ENCODE measurements at places on chromosomes 5 and 9.

DNA sequence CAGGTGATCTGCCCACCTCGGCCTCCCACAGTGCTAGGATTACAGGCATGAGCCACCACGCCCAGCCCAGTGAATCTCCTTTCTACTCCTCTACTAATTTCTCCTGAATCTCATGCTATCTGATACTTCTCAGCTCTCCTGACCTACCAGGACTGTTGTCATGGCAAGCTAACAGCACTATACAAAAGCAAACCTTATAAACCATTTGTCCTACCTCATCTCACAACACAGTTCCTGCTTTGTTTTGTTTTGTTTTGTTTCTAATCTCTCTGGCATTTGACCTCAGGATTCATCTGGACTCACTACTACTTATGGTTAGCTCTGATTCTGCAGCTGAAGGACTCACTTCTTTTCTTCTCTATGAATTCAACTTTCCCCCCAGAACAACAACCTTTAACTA is 734.8 kb downstream of the TLE1 start:
- DNase-seq: no peak

- no peak for DNase-seq
These were observed 1409.6 kb upstream of the WWC1 start for GRCh38 chr5:166881802-166882201.

DNA sequence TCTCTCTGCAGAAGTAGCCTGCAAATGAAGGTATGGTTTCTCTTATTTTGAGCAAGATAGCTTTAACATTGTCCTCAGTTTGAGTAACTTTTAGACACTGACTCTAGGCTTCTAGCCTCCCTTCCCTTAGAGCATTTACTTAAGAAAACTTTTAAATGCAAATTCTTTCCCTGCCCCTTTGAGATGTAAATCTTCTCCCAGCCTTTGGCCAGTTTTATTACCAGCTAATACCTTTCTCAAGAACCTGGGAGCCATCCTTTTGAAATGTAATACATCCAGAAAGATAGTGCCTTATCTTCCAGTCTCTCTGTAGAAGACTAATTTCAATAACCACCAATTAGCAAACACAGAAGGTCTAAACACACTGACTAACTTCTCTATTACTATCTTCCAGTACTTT is 688.9 kb upstream of the CDH9 start:
- DNase-seq: no peak

GRCh38 chr9:109894473-109894872 is 114.5 kb downstream of the PALM2AKAP2 start:
- DNase-seq: no peak

DNA sequence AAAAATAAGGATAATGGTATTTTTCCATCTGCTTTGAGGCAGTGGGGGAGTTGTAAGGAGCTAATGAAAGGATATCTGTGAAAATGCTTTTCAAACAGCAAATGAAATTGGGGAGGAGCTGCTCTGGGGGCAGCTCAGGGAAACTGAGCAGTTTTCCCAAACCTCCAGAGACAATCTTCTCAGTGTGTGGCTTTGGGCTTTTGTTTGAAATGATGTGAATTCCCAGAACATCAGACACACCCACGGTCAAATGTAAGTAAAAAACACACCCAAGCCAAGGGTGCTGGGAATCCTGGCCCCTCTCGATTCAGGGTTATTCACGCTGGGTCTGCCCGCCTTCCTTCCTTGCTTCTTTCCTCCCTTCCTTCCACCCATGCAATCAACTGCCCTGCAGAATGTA is 512.6 kb downstream of the BNC2 start:
- no peak for DNase-seq

GRCh38 chr9:133788819-133789717 is 50.9 kb upstream of the SARDH start:
- DNase-seq: no peak

DNA sequence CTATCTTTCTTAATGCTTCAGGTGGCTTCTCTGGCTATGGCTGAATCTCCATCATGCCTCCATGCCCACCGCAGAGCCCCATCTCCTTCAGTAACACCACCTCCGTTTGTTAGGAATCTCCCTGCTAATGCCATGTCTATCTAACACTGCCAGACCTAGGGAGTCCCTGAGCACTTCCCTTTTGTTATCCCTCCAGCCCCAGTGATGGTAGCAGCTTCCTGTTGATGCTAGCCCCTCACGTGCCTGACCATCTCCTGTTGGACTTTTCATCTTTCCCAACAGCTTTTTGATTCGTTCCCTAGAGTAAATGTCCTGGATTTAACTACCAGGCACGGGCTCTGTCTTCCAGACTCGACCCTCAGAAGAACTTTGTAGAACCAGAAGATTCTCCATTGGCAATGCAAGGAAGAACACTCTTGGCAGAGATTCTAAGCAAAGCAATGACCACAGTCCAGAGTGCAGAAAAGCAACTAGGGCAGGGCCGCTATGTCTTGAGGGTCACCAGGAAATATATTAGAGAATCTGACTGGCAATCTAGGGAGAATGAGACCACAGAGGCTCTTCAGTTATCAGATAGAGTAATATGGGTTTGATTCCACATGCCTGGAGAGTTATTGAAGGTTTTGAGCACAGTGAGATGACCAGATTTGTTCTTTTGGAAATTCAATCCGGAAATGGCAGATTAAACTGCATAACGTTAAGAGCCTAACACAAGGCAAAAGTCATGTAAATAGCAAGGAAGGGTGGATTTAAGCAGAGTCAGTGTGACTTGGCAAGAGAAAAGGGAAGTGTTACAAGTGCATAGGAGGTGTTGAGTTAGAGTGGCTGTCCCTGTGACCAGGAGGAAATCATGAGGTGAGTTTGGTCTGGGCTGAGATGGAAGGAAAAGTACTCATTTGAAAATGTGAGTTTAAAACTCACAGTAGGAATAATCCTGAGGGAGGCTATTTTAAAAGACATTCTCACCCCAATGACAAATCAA is 555.2 kb downstream of the ACTL7B start:
- no peak for DNase-seq

DNA sequence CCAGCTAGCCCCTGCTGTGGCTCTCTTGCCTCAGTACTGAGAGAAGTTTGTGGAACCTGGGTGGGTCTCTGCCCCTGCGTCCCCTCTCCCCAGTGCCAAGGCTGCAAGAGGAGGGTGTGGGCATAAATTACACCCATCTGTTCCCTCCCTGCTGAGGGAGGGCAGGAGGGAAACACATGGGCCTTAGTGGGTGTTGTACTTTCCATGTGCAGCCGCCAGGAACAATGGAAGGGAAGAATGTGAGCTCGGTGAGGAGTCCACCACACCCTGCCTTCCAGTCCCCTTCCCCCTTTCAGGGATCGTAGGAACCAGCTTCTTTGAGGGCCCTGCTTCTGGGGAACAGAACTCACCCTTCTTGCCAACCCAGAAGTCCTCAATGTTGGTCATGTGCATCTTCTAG is 138.2 kb upstream of the KLF4 start:
- DNase-seq: no peak

DNA sequence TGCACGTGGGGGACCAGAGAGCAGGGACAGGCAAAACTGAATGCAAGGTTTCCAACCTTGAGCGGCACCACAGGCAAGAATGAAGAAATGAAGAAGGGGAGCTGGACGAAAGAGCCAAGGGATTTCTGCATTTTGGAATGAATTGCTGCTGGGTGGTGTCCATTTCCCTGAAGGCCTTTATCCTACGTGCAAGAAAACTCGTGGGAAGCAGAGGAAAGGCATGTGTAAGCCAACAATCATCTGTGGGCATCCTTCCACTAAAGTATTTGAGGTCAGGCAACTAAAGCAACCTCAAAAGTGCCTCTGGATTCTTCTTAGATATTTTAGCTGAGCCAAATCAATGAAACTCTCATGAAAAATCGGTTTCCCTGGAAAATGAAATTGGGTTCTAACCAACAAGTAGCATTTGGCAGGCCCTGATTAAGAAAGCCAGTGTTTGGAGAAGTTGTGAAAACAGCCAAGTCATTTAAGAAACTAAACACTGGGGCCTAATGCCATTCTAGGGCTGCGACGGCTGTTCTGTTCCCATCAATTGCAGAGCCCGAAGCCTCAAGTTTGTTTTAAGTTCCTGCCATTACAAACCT is 4.7 kb upstream of the TGFBI start:
- DNase-seq: no peak

Measured in T-helper 2 cell (primary cell).